ENCODE measurements at places on chromosomes 2 and 18. TPM values are rescaled to one million over a fixed set of nuclear protein-coding genes. Genes with fewer than 3 reads are reported as not detected.

The ANKRD30B gene
- not detected for total RNA-seq

The ATP6V1C2 gene
- total RNA-seq, result not detected

- DNase-seq, result no peak
Observed at GRCh38 chr2:191411472-191411871, 166.3 kb downstream of the MYO1B start.

DNA sequence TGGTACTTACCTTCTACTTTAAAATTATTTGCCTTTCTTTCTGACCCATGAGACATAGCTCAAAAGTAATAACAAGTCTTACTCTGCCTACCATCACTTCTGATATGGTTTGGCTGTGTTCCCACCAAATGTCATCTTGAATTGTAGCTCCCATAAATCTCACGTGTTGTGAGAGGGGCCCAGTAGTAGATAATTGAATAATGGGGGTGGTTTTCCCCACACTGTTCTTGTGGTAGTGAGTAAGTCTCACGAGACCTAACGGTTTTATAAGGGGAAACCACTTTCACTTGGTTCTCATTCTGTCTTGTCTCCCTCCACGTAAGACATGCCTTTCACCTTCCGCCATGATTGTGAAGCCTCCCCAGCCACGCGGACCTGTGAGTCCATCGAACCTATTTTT is 47.5 kb downstream of the GALNT3 start:
- DNase-seq, result no peak

DNA sequence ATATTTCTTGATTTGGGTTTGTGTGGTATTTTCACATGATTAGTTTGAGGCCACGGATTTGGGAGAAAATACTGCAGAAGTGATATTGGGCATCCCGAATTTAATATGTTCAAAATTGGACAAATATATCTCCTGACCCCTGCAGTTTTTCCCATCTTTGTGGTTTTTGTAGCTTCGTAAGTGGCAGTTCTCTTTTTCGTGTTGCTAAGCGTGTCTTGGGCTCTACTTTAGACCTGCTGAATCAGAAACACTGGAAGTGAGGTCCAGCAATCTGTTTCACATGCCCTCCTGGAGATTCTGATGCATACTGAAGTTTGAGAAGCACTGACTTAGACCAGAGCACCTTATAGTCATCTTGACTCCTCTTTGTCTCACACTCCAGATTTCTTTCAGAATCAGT is 98.3 kb downstream of the EPB41L5 start:
- DNase-seq, result no peak

GRCh38 chr2:503288-503999 is 173.8 kb downstream of the TMEM18 start:
- DNase-seq, result no peak
